ENCODE measurements at places on chromosomes 7 and 10.

- H3K27ac ChIP-seq = no peak overlapping the region
- no peak overlapping the region for H3K4me3 ChIP-seq
- DNase-seq = no peak
- H3K4me1 ChIP-seq = no peaks in the 10 kb centered on the region
Observed at GRCh38 chr7:154566877-154567276, 436.0 kb downstream of the PAXIP1 start.

- H3K27me3 ChIP-seq = no peaks in the 10 kb centered on the region
- H3K27ac ChIP-seq = no peak overlapping the region
- H3K4me1 ChIP-seq = peaks cover 6% of the 10 kb centered on the region
- H3K36me3 ChIP-seq = peaks cover 26% of the 10 kb centered on the region
- no peak for DNase-seq
- no peak overlapping the region for H3K4me3 ChIP-seq
Observed at GRCh38 chr7:24801883-24802282, 44.6 kb upstream of the GSDME start.

DNA sequence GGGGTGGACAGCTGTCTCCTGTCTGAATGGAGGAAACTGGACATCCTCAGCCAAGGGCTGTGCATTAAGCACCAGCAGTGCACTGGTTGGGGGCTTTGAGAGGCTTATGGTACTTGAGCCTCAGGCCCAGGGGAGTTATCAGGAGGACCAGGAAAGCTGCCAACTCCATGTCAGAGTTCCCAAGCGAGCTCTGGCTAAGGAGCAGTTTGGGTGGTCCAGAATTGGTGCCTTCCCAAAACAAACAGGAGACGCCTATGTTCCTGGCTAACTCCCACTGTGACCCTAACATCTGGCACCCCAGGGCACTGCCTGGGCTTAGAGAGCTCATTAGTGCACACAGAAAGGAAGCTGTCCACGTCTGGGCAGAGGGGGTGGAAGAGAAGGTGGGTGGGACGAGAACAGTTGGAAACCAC is 408.6 kb upstream of the NPVF start:
- H3K4me3 ChIP-seq = no peak overlapping the region
- no peaks in the 10 kb centered on the region for H3K27me3 ChIP-seq
- no peaks in the 10 kb centered on the region for H3K4me1 ChIP-seq

DNA sequence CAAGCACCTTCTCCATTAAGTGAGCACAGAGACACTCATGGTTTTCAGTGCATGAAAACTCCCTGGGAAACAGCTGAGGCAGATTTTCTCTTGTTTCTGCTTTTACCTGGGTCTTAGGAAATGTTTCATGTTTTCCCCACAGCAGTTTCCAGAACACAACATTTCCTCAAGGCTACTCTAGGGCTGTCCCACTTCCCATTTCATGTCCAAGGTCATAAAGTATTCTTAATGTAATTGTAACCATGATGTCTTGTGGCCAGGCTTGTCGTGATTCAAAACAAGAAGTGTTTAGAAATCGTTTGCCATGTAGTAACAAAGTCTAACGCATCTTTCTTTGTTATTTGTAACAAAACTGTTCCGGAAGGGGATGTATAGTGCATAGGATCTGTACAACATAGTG is 83.8 kb upstream of the NRP1 start:
- DNase-seq = no peak
- H3K27ac ChIP-seq = no peak overlapping the region
- no peaks in the 10 kb centered on the region for H3K4me1 ChIP-seq
- no peaks in the 10 kb centered on the region for H3K36me3 ChIP-seq

- no peaks in the 10 kb centered on the region for H3K27me3 ChIP-seq
- peaks cover 72% of the 10 kb centered on the region for H3K4me1 ChIP-seq
- no peak for DNase-seq
Observed at GRCh38 chr7:92767437-92767836, 68.9 kb downstream of the CDK6 start.

All from activated T-cell treated with anti-CD3 and anti-CD28 coated beads, Interleukin-2, amount 50 U/mL, for 72 hours (primary cell).